NCI-H510A treated with DMSO at 0.1 percent for 48 hours (cell line): ENCODE measurements at places on chromosomes 5 and 9.

DNA sequence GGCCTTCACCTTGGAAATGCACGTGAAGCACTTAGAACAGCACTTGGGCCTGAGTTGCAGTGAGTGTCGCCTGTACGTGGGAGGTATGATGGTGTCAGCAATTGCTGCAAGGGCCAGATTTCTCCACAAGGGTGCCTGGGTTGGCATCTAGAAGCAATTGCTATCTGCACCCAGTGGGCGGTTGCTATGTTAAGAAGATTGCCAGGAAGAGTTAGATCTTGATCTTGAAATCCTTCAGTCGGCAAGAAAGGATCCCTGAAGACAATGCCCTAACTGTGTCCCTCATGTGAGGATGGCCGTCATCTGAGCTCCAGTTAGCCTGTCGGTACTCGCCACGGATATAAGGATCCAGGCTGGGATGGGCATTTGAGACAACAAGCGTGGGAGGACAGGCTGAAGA, 62.9 kb downstream of the MAMDC2 start:
- DNase-seq = no peak

- DNase-seq = no peak
Observed at GRCh38 chr9:126842220-126842842, 18.1 kb upstream of the ZBTB34 start.

DNA sequence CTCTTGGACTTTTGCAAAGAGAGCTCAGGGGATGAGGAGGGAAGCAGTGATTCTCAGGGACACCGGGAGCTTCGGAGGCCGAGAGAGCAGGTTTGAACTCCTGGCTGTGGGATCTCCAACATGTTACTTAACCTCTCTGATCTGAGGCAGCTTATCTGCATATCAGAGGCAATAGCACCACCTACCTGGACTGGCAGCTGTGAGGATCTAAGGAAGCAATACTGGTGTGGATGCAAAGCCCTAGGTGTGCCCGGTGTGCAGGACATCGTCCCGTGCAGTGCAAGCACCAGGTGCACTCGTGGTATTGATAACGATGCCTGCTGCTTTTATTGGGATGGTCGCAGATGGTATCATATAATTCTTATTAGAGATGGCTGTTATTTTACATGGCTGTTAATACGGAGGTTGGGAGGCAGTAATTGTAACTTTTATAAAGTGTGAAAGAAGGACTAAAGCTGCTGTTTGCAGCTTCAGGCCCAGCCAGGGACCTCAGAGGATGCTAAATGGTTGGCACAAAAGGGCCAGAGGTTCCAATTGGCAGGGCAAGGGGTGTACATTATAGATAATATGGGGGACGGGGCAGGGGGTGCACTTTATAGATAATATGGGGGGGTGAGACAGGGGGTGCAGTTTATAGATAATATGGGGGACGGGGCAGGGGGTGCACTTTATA, 14.9 kb downstream of the COL5A1 start:
- no peak for DNase-seq

DNA sequence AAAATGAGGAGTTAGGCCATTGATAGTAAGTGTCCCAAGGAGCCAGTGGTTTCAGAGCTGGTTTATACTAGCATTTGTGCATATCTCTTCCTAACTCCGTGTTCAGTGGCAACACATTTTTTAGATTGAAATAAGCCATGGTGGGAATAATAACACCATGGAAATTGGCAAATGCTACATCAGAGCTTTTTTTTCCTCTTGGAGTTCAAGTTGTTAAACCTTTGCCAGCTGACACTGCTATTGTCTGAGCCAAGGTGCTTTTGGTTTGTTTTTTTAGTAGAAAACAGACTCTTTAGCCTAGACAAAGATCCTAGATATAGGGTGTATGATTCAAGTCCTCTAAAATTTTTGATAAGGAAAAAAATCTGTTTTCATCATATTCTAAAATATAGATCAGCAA, 2.8 kb downstream of the ACO1 start:
- no peak for DNase-seq

DNA sequence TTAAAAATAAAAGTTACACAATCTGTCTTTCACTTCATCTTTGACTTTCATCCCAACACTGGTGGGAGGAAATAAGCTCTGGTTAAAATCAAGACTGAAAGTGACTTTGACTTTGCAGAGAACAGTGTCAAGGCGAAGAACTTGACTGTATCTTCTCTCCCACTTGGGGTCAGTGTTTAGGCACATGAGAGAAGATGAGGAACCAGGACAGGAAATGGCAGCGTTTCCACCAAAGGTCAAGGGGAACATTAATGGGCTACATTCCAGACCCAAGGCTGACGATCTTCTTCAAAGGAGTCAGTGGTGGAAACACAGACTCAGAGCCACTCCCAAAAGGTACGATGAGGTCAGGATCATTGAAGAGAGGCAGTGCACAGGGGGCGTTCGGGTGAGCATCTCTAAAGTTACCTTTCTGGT, 409.5 kb downstream of the ARHGEF28 start:
- peak; percentile 33 for DNase-seq

- DNase-seq = no peak
Observed at GRCh38 chr5:172407822-172408221, 46.5 kb downstream of the SH3PXD2B start.
